ENCODE measurements at places on chromosomes 2 and 18.

GRCh38 chr2:105239924-105240323 is 1.6 kb upstream of the GPR45 start:
- DNase-seq = peak; percentile 91

DNA sequence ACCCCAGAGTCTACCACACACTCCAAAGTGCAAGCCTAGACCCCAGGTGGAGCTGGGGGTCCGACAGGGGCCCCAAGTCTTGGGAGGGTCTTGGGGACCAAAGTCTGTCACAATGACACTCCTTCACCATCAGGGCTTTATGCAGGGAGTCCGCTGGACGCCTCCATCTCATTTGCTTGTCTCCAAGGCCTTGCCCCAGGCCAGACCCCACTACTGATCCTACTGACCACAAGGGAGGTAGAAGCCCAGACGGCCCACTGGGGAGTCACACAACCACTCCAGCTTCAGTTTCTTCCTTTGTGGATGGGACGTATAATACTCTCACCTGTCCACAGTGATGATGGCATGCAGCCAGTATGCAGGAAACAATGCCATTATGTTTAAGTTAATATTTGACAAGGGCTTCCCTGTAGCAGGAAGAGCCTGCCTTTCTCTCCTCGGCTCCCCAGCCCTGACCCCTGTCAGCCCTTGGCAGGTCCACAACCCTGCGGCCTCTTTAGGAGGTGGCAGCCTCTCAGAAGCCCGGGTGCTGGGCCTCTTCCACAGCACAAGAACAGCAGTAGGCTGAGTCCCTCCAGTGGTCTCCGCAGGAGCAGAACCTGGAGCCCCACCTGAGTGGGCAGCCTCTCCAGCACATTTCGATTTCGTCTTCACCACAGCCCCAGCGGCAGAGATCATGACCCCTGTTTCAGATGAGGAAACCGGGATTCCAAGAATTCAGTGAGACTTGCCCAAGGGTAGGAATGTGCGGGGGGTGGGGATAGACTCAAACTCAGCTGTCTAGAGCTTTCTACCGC is 6.5 kb downstream of the BIN1 start:
- DNase-seq = peak; percentile 35

GRCh38 chr2:45435316-45435715 is 175.8 kb downstream of the SRBD1 start:
- DNase-seq = peak; percentile 99

GRCh38 chr18:11943551-11943950 is 35.4 kb upstream of the MPPE1 start:
- DNase-seq = no peak

DNA sequence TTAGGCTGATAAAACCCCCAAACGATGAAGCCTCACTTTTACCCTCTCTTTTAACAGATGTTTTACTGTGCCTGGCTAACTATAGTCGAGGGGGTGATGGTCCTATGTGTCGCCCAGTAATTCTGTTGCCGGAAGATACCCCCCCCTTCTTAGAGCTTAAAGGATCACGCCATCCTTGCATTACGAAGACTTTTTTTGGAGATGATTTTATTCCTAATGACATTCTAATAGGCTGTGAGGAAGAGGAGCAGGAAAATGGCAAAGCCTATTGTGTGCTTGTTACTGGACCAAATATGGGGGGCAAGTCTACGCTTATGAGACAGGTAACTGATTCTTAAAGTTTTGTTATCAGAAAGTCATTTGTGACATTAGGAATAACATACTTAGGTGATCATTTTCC is 20.4 kb downstream of the MSH6 start:
- DNase-seq = no peak

DNA sequence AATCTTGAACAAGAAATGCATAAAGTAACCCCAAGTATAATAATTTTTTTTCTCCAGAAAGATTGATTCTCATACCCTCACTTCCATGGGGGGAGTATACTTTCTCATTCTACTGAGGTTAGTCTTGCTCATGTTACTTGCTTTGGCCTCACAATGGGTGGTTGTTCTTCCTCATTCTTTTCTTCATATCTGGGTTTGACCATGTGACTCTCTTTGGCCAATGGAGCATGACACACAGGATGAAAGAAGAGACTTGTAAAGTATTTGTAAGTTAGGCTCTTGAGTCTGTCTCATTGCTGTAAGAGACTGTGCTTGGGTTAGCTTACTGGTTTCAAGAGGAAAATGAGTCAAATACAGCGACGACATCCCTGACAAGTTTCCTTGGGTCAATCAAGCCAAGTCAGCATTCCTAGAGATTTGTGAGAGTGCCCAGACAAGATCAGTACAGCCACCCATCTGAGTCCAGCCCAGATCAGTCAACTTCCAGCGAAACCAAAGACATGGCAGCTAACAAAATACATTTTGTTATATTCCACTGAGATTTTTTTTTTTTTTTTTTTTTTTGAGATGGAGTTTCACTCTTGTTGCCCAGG is 970.2 kb downstream of the BCL11A start:
- DNase-seq = peak; percentile 6

DNA sequence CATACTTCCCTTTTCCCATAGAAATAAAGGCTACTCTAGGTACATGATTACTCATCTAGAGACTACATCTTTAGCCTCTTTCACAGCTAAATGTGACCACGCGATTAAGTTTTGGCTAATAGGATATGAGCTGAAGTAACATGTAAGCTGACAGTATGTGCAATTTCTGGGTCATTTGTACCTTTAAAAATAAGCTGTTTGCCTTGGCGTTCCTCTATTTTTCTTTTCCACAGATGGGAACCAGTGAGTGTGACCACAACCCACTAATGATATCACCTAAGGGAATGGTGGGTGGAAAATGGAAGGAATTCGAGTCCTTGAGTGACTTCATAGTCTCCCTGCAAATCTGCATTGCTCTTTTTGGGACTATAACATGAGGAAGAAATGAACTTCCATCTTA is 11.7 kb upstream of the NABP1 start:
- DNase-seq = no peak

DNA sequence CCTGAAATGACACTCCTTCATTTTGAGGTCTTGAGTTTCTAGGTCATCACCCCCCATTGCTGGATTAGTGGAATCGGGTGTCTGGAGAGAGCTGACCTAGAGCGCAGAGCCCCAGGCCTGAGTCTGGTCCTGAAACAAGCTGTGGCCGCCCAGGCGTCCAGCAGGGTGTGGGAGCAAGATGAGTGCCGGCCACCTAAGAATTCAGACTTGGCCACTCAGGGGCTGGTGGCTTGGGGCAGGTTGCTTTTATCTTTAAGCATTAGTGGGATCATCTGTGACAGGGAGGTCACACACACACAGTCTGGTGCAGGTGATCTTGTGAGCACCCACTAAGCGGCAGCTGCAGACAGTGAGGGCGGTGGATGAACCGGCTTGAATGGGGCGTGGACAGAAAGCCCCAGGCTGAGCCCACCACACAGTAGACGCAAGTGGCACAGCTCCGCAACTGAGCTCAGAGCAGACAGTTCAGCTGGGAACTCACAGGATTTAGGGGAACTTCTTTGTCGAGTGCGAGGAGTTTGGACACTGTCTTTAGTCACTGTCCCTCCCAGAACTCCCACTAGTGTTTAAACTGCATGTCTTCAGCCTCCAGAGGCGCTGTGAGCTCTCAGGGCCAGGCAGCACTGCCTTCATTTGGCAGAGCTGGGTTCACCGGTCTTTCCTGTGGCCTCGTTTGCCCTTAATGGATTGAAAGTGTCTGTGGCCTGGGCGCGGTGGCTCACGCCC is 21.5 kb downstream of the ITGB1BP1 start:
- DNase-seq = no peak

DNA sequence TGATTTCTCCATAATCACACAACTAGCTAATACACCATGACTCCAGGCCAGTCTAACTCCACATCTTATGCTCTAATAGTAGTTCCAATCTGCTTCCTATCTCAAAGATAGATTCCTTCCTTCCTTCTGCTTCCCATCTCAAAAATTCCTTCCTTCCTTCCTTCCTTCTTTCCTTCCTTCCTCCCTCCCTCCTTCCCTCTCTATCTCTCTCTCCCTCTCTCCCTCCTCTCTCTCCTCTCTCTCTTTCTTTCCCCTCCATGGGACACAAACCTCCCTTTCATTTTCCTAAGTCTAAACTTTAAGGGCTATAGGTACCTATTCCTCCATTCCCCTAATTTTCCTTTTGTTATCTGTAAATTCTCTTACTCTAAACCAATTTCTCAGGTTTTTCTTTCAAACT is 62.5 kb downstream of the CCDC88A start:
- DNase-seq = no peak

DNA sequence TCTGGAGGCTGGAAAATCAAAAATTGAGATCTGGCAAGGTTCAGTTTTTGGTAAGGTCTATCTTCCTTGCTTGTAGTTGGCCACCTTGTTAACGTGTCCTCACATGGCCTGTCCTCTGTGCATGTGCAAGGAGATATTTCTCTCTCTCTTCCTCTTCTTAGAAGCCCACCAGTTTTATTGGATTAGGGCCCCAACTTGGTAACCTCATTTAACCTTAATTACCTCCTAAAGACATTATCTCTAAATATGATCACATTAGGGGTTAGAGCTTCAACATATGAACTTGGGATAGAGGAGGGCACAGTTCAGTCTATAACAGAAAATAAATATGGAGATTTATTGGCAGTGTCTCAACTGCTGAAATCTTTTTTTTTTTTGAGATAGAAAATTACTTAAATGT is 19.6 kb upstream of the RND3 start:
- DNase-seq = no peak

DNA sequence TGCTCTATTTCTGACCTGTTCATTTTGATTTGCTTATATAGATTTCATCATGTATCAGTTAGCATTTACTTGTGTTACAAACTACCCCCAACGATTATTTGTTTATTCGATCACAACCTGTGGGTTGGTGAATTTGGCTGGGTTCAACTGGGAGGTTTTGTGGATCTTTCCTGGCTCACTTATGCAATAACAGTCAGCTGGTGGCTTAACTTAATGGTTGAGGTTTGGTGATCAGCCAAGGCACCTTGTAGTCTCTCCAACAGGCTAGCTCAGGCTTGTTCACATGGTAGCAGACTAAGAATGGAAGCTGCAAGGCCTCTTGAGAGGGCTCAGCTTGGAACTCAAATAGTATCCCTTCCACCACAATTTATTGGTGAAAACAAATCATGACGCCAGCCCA is 5.4 kb upstream of the PUM2 start:
- peak; percentile 88 for DNase-seq

DNA sequence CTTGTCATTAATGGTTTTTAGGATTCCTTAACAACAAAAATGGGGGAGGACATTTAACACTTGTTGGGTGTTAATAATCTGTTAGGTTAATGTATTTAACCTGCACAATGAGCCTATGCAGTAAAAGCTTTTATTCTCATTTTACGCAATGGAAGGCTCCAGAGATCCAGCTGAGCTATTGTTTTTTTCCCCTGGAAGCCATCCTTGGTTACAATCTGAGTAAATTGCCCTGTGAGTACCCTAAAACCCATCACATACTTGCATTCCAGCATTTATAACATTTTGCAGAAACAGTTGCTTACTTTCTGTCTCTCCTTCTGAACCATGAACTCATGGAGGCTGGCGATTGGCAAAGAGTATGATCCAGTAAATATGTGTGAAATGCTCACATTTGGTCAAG is 30.2 kb upstream of the DOCK10 start:
- DNase-seq = no peak

- no peak for DNase-seq
Measured at GRCh38 chr2:233037078-233037477, 4.6 kb downstream of the NEU2 start.

- peak; percentile 59 for DNase-seq
Measured at GRCh38 chr2:225995796-225996461, 596.4 kb downstream of the NYAP2 start.

- DNase-seq = no peak
Measured at GRCh38 chr2:20625491-20626391, 25.2 kb downstream of the HS1BP3 start.

GRCh38 chr2:27527182-27527581 is 30.5 kb downstream of the GCKR start:
- DNase-seq = no peak

DNA sequence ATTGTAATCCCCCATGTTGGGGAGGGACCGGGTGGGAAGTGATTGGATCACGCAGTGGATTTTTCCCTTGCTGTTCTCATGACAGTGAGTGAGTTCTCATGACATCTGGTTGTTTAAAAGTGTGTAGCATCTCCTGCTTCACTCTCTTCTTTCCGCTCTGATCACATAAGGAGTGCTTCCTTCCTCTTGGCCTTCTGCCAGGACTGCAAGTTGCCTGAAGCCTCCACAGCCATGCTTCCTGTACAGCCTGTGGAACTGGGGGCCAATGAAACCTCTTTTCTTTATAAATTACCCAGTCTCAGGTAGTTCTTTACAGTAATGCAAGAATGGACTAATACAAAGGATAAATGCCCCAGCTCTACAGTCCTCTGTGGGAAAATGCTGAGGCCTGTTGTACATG is 437.5 kb upstream of the NXPH2 start:
- no peak for DNase-seq

DNA sequence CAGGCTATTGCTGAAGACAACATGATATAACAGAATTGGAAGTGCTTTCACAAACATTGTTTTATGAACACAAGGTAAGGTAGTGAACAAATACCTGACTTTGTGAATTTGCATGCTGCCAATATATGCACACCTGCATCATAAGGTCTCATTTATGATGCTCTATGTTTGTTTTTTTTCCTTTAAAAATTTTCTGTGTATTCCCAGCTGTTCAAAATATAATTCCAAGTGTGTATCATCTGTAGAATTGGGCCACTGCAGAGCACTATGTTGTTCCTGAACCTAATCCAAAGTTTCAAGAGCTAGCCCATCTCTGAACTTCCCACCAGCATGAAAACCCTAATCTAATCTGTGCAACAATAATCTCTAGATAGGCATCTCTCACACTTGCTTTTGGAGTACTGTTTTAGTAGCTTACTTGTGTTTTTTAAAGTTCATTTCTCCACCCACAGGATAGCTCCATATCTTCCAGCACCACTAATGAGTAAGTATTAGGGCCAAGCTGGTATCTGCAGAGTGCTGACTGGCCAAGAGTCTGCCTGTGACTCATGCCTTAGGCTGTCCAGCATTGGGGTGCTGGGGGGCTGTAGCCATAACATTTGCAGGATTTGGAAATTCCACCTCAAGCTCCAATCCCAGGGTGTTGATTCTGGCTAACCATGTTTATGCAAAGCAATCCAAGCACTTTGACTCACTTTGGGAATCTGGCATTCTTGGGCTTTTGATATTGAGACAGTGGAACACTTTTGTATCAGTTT is 208.2 kb upstream of the REV1 start:
- peak; percentile 97 for DNase-seq

DNA sequence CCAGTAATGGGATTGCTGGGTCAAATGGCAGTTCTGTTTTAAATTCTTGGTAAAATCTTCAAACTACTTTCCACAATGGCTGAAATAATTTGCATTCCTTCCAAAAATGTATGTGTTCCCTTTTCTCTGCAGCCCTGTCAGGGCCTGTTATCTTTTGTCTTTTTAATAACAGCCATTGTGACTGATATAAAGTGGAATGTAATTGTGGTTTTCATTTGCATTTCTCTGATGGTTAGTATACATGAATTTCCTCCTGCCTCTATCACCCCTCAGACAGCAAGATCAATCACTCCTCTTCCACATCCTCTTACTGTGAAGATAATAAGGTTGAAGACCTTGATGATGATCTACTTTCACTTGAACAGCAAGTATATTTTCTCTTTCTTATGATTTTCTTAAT is 304.8 kb upstream of the FSIP2 start:
- DNase-seq = peak; percentile 55

GRCh38 chr2:240435457-240435947 is at the start of gene GPC1:
TSS of gene GPC1 (plus strand) at chr2:240435663. CDS start at chr2:240435919, 256 bp downstream.
- DNase-seq = peak; percentile 87

GRCh38 chr2:63046552-63046951 is 4.1 kb upstream of the OTX1 start:
- no peak for DNase-seq

Data from fibroblast of skin of scalp (primary cell).